ENCODE measurements at places on chromosomes 11 and 22. TPM values are rescaled to one million over a fixed set of nuclear protein-coding genes. Genes with fewer than 3 reads are reported as not detected.

- no peak for DNase-seq
Measured at GRCh38 chr11:6747097-6747668, 24.6 kb downstream of the OR2AG2 start.

- no peak for DNase-seq
Measured at GRCh38 chr11:44963948-44964347, 13.3 kb upstream of the TP53I11 start.

DNA sequence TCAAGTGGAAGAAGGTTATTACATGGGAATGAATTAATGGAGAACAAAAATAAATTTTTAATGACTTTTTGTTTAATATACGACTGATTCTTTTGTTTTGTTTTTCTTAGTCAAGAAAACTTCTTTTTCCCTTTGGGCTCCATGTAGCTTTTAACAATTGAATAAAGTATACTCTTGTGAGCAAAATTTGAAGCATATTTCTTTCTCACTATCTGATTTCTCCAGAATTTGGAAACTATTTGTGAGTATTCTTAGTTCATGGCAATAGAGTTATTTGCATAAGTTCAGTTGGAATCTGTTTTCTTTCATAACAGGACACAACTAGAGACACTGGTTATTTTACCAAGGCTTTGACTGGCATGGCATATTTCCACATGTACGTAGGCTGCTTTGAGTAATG, 3.8 kb upstream of the APOL1 start:
- no peak for DNase-seq

DNA sequence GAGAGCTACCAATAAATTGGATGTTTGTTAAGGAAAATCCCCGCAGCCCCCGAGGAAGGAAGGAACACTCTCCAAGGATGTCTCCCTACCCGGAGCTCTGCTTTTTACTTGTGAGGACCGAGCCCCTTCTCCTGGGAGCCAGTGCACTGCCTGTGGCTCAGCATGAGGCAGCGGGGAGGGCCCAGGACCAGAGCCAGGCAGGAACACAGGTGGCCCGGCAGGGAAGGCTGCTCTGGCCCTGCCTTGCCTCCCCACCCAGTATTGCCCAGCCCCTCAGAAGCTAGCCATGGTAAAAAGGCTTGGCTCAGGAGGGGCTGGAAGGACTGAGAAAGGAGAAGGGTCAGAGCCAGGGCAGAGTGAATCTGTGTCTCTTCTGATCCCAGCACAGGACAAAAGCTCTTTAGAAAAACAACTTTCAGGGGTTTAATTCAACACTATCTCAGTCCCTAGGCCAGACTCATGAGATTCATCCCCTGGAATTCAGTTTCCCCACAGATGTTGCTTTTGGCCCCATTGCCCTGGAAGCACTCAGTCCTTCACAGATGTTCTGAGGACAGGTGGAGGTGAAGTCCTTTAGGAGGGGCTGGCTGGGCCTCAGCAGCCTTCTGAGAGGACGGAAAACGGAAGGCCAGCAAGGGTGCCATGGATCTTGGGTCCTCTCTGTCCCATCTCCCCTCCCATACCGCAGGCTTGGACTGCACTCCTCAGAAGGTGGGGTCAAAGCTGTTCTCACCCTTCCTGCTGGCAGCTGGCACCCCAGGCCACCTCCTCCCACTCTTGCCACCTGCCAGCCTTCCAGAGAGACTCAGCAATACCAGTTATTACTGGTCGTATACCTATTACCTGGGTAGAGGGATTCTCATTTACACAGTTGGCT, 318.9 kb downstream of the NTM start:
- DNase-seq = no peak

The MS4A14 gene
- total RNA-seq = not detected

Measured in Calu3 (cell line).